ENCODE measurements at places on chromosomes 4 and X. TPM values are rescaled to one million over a fixed set of nuclear protein-coding genes. Genes with fewer than 3 reads are reported as not detected.

- H3K27me3 ChIP-seq, result no peaks in the 10 kb centered on the region
- no peaks in the 10 kb centered on the region for H3K4me1 ChIP-seq
- DNase-seq, result no peak
- no peak overlapping the region for H3K4me3 ChIP-seq
These were observed 14.0 kb downstream of the APOOL start for GRCh38 chrX:85017721-85018120.

DNA sequence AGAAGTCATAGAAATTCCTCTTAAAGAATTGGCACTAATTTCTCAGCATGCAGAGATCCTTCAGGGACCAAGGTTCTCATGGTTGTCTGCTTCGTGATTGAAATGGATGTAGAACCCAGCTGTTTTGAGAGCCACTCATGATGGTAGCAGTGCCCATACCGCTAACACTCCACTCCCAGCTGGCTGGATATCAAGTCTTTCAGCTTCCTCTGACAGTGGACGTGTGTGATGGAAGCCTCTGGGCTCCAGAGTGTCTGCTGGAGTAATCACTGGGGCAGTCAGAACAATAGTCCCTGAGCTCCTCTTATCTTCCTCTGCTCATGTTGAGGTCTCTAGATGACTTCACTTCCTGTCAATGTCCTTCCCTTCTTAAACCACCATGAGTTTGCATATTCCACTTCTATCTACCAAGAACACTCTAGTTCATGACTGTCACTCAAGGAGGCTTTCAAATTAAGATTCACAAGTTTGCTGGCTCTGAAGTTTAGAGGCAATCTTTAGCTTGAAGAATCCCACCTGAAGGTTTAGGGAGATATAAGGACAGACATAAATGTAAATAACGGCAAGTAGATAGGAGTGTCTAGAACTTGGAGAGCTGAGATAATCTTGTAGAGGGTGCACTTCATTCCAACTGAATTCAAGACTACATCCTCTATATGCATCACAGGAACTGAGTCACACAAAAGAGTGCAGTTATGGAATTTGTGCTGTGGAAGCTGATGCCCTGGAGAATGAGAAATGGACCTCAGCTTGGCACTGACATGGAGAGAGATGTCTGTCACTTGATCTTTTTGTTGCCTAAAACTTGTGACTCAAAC is 64.5 kb upstream of the WDR1 start:
- H3K27ac ChIP-seq, result peak overlapping the region; percentile 86
- H3K4me3 ChIP-seq, result no peak overlapping the region
- no peak for DNase-seq
- no peaks in the 10 kb centered on the region for H3K36me3 ChIP-seq
- no peaks in the 10 kb centered on the region for H3K27me3 ChIP-seq

- peaks cover 13% of the 10 kb centered on the region for H3K4me1 ChIP-seq
- no peaks in the 10 kb centered on the region for H3K36me3 ChIP-seq
- no peak overlapping the region for H3K4me3 ChIP-seq
- no peaks in the 10 kb centered on the region for H3K27me3 ChIP-seq
These were observed 203.2 kb downstream of the PTTG2 start for GRCh38 chr4:38163216-38164006.

GRCh38 chr4:176320340-176320975 is 692 bp downstream of the SPCS3 start:
- peak overlapping the region; percentile 86 for H3K4me3 ChIP-seq
- peaks cover 47% of the 10 kb centered on the region for H3K4me1 ChIP-seq
- H3K27me3 ChIP-seq, result no peaks in the 10 kb centered on the region
- DNase-seq, result peak; percentile 87
- no peaks in the 10 kb centered on the region for H3K36me3 ChIP-seq

MED14 gene
- 39.6 TPM for total RNA-seq

JAKMIP1 gene
- total RNA-seq, result 12.7 TPM

DNA sequence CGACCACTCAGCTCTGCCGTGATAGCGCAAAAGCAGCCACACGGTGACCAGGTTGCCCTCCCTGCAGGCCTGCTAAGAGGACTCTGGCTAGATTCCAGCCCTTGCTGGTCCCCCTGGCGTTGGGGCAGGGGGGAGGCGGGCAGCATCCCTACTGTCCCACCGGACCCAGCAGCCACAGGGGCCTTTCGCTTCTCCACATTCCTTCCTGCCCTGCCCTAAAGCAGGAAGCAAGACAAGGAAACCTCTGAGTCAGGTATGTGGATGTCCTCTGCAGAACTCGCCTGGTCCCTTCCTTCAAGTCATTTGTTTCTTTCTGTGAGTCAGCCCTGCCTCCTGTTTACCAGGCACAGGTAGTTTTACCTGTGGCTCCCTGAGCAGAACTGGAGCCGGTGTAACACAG is 60.2 kb upstream of the CLDN34 start:
- H3K27ac ChIP-seq, result no peak overlapping the region
- H3K36me3 ChIP-seq, result no peaks in the 10 kb centered on the region
- no peaks in the 10 kb centered on the region for H3K27me3 ChIP-seq
- no peaks in the 10 kb centered on the region for H3K4me1 ChIP-seq
- no peak overlapping the region for H3K4me3 ChIP-seq

GRCh38 chr4:26418850-26419249 is 71.4 kb downstream of the CCKAR start:
- no peaks in the 10 kb centered on the region for H3K27me3 ChIP-seq
- no peak overlapping the region for H3K4me3 ChIP-seq
- DNase-seq, result no peak
- peaks cover 10% of the 10 kb centered on the region for H3K36me3 ChIP-seq
- H3K4me1 ChIP-seq, result no peaks in the 10 kb centered on the region
